ENCODE measurements at places on chromosomes 1 and 21. TPM values are rescaled to one million over a fixed set of nuclear protein-coding genes. Genes with fewer than 3 reads are reported as not detected.

Gene GPR25
- 2.7 TPM for total RNA-seq

Gene SPOCD1
- 0.27 TPM for total RNA-seq

Gene S100A7A
- not detected for total RNA-seq

Gene SCAMP3
- total RNA-seq: 54.8 TPM

Gene CELF3
- total RNA-seq: not detected

Gene KRTAP11-1
- total RNA-seq: not detected

Gene RO60
- 46.1 TPM for total RNA-seq

- peaks cover 52% of the 10 kb centered on the region for H3K27me3 ChIP-seq
- no peak overlapping the region for H3K27ac ChIP-seq
- no peak for DNase-seq
- peaks cover 7% of the 10 kb centered on the region for H3K4me1 ChIP-seq
- no peaks in the 10 kb centered on the region for H3K36me3 ChIP-seq
These were observed 271.6 kb downstream of the TRABD2B start for GRCh38 chr1:47725511-47725991.

GRCh38 chr1:28592321-28593071, 431 bp downstream of the RAB42 start:
- DNase-seq: peak; percentile 17
- H3K4me1 ChIP-seq: peaks cover 9% of the 10 kb centered on the region
- peaks cover 6% of the 10 kb centered on the region for H3K27me3 ChIP-seq
- no peak overlapping the region for H3K27ac ChIP-seq
- H3K36me3 ChIP-seq: peaks cover 4% of the 10 kb centered on the region

DNA sequence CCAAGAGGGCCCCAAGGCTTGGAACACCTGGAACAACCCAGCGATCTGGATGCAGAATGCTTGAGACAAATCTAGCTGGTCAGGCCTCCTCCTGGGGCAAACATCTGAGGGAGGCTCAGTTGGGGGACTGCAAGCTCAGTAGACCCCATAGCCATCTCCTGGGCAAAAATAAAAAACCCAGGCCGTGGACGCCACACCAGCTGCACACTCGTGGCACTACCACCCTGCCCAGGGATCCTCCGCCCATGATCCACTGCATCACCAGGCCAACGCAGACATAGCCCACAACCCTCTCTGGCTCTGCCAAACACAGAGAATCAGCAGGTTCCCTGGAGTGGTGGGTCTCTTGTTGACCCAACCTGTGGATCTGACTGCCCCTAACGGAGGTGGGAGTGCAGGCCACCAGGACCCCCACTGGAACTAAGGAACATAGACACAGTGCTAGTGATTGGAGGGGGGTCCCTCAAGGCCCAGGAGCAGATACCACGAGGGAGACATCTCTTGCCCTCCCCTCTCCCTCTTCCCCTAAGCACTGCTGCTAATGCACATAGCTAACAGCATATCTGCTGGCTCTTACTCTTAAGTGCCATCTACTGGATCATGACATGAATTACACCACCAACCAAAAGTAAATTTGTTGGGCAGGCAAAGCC, 147.2 kb downstream of the CHD1L start:
- H3K36me3 ChIP-seq: no peaks in the 10 kb centered on the region
- no peak for DNase-seq
- no peak overlapping the region for H3K27ac ChIP-seq
- H3K27me3 ChIP-seq: no peaks in the 10 kb centered on the region
- H3K4me3 ChIP-seq: no peak overlapping the region

- H3K27me3 ChIP-seq: no peaks in the 10 kb centered on the region
- no peaks in the 10 kb centered on the region for H3K4me1 ChIP-seq
- no peaks in the 10 kb centered on the region for H3K36me3 ChIP-seq
- H3K4me3 ChIP-seq: no peak overlapping the region
- no peak overlapping the region for H3K27ac ChIP-seq
These were observed 69.9 kb downstream of the NAV1 start for GRCh38 chr1:201608635-201609395.

GRCh38 chr21:45887788-45888187, 93.8 kb upstream of the COL6A1 start:
- peaks cover 78% of the 10 kb centered on the region for H3K4me1 ChIP-seq
- no peak overlapping the region for H3K4me3 ChIP-seq
- no peak overlapping the region for H3K27ac ChIP-seq
- H3K36me3 ChIP-seq: no peaks in the 10 kb centered on the region
- no peaks in the 10 kb centered on the region for H3K27me3 ChIP-seq

DNA sequence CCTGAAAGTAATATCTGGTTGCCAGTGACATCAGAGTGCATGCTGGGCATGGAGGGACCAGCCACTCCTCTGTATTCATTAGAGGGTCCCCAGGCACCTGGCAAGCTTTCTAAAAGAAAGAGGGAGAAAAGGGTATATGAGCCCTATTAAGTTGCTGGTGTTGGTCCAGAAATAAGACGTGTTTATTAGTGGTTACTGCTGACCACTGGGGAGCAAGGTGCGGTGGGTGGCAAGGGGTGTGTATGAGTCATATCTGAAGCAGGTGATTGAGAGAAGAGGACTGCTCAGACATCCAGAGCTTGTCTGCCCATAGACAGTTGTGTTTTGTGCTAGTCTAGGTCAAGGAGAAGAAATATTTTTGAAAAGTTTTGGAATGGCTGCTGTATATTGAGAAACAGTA, 298.1 kb downstream of the TM2D1 start:
- no peaks in the 10 kb centered on the region for H3K4me1 ChIP-seq
- no peak for DNase-seq
- H3K4me3 ChIP-seq: no peak overlapping the region
- no peaks in the 10 kb centered on the region for H3K27me3 ChIP-seq
- H3K27ac ChIP-seq: no peak overlapping the region

- no peaks in the 10 kb centered on the region for H3K36me3 ChIP-seq
- no peak overlapping the region for H3K4me3 ChIP-seq
- H3K27ac ChIP-seq: no peak overlapping the region
- no peaks in the 10 kb centered on the region for H3K27me3 ChIP-seq
These were observed 4.1 kb downstream of the DTL start for GRCh38 chr1:212039622-212040021.

DNA sequence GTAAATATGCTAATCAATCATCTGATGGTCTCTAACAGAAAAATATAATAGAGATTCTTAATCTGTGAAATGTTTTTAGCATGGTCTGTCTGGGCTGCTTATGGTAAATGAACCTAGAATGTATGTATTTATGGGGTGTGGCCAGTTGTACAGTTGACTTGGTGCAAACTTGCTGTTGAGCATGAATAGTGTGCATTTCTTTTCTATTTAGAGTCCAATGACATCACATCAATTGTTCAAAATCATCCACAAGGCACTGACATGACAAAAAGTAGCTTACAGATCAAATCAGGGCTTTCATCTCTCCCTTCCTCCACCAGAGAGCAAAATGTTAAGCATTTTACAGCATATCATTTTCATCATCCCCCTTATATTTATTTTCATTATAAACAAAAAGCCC, 1010.3 kb downstream of the KCNT2 start:
- DNase-seq: no peak
- H3K36me3 ChIP-seq: no peaks in the 10 kb centered on the region
- H3K4me3 ChIP-seq: no peak overlapping the region
- H3K27me3 ChIP-seq: no peaks in the 10 kb centered on the region
- no peaks in the 10 kb centered on the region for H3K4me1 ChIP-seq
- H3K27ac ChIP-seq: no peak overlapping the region

DNA sequence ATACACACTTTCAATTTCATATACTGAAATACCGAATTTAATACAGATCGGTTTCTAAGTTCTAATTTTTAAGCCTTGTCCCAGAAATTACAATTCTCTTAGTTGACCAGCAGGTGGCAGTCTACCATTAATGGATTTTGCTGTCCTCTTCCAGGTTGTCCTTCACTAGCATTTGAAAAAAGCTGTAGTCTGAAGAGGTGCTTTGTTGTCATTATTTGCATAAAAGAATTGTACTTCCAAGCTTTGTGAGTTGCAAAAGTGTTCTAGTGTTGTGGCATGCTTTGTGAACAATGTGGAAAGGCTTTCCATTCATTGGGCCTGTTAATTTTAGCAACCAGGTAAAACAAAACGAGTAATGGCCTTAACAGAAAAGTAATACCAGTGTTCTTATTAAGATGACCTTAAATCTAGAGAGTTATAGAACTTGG, 193.6 kb downstream of the RPS6KC1 start:
- DNase-seq: no peak
- H3K27ac ChIP-seq: no peak overlapping the region
- no peaks in the 10 kb centered on the region for H3K4me1 ChIP-seq
- no peaks in the 10 kb centered on the region for H3K27me3 ChIP-seq
- H3K4me3 ChIP-seq: no peak overlapping the region

GRCh38 chr1:99663501-99663900, 17.6 kb downstream of the PALMD start:
- no peaks in the 10 kb centered on the region for H3K36me3 ChIP-seq
- no peaks in the 10 kb centered on the region for H3K27me3 ChIP-seq
- no peaks in the 10 kb centered on the region for H3K4me1 ChIP-seq
- no peak overlapping the region for H3K4me3 ChIP-seq

- H3K27ac ChIP-seq: no peak overlapping the region
- no peak overlapping the region for H3K4me3 ChIP-seq
- no peaks in the 10 kb centered on the region for H3K36me3 ChIP-seq
These were observed 102.0 kb downstream of the PTPN14 start for GRCh38 chr1:214449371-214449770.

- H3K36me3 ChIP-seq: no peaks in the 10 kb centered on the region
- H3K4me3 ChIP-seq: no peak overlapping the region
- H3K27ac ChIP-seq: no peak overlapping the region
These were observed 146.7 kb downstream of the CSMD2 start for GRCh38 chr1:34018285-34018684.

DNA sequence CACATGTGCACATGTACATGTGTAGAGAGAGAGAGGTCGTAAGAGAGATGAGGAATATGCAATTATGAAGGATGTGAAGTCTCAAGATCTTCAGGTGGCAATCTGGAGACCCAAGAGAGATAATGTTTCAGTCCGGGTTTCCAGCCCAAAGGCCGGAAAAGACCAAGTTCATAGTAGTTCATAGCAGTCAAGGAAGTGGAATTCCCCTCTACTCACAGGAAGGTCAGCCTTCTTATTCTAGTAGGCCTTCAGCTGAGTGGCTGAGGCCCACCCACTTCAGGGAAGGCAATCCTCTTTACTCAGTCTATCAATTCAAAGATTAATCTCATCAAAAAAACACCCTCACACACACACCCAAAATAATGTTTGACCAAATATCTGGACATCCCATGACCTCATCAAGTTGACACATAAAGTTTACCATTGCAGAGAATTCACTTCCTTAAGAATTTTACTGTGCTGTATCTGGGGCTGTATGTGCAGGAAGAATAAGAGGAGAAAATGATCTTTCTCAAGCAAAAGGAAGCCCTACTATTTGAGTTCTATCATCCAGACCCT, 114.6 kb downstream of the TNFSF18 start:
- no peak overlapping the region for H3K27ac ChIP-seq
- peaks cover 7% of the 10 kb centered on the region for H3K4me1 ChIP-seq
- no peaks in the 10 kb centered on the region for H3K27me3 ChIP-seq
- no peak for DNase-seq
- no peaks in the 10 kb centered on the region for H3K36me3 ChIP-seq

DNA sequence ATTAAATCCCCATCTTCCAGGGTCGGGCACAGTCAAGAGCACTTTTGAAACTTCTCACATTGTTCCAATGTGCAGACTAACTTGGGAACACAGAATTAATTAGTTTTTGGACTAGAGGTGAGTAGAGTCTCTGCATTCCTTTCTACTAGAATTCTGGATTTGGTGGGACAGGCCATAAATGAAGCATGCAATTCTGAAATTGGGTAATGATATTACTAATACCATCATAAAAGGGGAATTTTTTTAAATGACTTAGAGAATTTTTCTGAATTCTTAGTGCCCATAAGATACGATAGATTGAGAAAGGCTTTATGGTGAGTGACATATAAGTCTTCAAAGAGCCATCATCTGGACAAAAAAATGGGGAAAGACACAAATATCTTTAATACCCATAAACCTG, 41.8 kb downstream of the ADAMTS5 start:
- no peak overlapping the region for H3K27ac ChIP-seq
- H3K36me3 ChIP-seq: no peaks in the 10 kb centered on the region
- H3K4me3 ChIP-seq: no peak overlapping the region

DNA sequence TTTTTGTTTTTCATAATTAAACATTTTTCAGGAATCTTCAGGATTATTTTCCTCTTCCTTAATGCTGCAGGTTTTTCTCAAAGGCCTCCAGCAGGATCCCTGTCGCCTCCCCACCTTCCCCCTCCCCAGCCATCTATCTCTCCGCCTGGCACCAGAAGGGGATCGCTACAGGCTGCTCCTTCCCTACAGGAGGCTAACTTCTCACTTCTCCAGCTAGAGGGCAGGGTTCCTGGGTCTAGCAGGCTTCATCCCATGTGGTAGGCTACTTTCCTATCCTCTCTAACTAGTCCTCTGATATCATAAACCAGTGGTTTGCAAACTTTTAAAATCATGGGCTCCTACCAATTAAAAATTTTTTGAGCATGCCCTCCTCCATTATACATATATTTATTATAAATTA, 104.1 kb downstream of the KCNN3 start:
- H3K36me3 ChIP-seq: no peaks in the 10 kb centered on the region
- peak; percentile 51 for DNase-seq
- no peak overlapping the region for H3K4me3 ChIP-seq
- H3K27me3 ChIP-seq: no peaks in the 10 kb centered on the region
- no peak overlapping the region for H3K27ac ChIP-seq
- H3K4me1 ChIP-seq: no peaks in the 10 kb centered on the region

- H3K4me3 ChIP-seq: no peak overlapping the region
- H3K27ac ChIP-seq: no peak overlapping the region
- H3K4me1 ChIP-seq: no peaks in the 10 kb centered on the region
- no peaks in the 10 kb centered on the region for H3K36me3 ChIP-seq
- no peak for DNase-seq
- H3K27me3 ChIP-seq: no peaks in the 10 kb centered on the region
These were observed 38.4 kb downstream of the VAV3 start for GRCh38 chr1:107926436-107927080.

- H3K36me3 ChIP-seq: no peaks in the 10 kb centered on the region
- H3K4me3 ChIP-seq: no peak overlapping the region
- H3K4me1 ChIP-seq: no peaks in the 10 kb centered on the region
- H3K27me3 ChIP-seq: peaks cover 5% of the 10 kb centered on the region
- no peak overlapping the region for H3K27ac ChIP-seq
- no peak for DNase-seq
These were observed 73.9 kb downstream of the NENF start for GRCh38 chr1:212506666-212507065.

- H3K4me1 ChIP-seq: no peaks in the 10 kb centered on the region
- no peak overlapping the region for H3K27ac ChIP-seq
- H3K27me3 ChIP-seq: no peaks in the 10 kb centered on the region
- DNase-seq: no peak
- H3K4me3 ChIP-seq: no peak overlapping the region
These were observed 56.3 kb upstream of the GALNT2 start for GRCh38 chr1:230010603-230011332.

GRCh38 chr1:242827538-242827937, 303.0 kb upstream of the PLD5 start:
- no peak overlapping the region for H3K27ac ChIP-seq
- no peaks in the 10 kb centered on the region for H3K27me3 ChIP-seq
- H3K36me3 ChIP-seq: no peaks in the 10 kb centered on the region
- no peak for DNase-seq
- H3K4me1 ChIP-seq: no peaks in the 10 kb centered on the region

- DNase-seq: no peak
- no peaks in the 10 kb centered on the region for H3K36me3 ChIP-seq
- H3K4me1 ChIP-seq: peaks cover 5% of the 10 kb centered on the region
- no peak overlapping the region for H3K27ac ChIP-seq
These were observed 175.8 kb downstream of the TNFSF18 start for GRCh38 chr1:172874950-172875349.

Measured in CD4-positive, alpha-beta T cell (primary cell).